Mammary epithelial cell (primary cell): ENCODE measurements at places on chromosomes 13 and 19. TPM values are rescaled to one million over a fixed set of nuclear protein-coding genes. Genes with fewer than 3 reads are reported as not detected.

Gene IGFL2
- polyA plus RNA-seq: 1.3 TPM

Gene ZNF146
- polyA plus RNA-seq: 39.5 TPM

Gene ETHE1
- 176 TPM for polyA plus RNA-seq

Gene GJB2
- 144 TPM for polyA plus RNA-seq

Gene ANKRD24
- polyA plus RNA-seq: 0.12 TPM

Gene KIR2DL3
- polyA plus RNA-seq: not detected

Gene LILRA6
- polyA plus RNA-seq: not detected

Gene SYT5
- 0.08 TPM for polyA plus RNA-seq

GRCh38 chr19:47430041-47430802 lies 10.9 kb upstream of the MEIS3 start:
- no peak for DNase-seq

DNA sequence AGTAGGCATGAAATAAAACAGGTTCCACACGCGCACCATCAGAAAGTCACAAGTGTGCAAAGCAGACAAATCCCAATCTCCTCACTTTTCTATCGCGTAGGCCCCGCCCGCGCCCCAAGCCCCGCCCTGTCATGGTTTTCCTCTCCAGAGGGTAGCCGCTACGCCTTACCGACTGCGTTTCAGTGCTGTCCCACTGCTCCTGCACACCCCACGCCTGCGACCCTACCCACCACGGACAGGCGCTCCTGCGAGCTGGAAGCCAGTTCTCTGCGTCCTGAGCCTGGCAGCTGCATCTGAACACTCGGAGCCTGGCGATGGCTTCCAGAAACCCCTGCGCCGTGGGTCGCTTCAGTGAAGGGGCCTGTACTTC lies 379 bp upstream of the ZNF470 start:
- no peak for DNase-seq

DNA sequence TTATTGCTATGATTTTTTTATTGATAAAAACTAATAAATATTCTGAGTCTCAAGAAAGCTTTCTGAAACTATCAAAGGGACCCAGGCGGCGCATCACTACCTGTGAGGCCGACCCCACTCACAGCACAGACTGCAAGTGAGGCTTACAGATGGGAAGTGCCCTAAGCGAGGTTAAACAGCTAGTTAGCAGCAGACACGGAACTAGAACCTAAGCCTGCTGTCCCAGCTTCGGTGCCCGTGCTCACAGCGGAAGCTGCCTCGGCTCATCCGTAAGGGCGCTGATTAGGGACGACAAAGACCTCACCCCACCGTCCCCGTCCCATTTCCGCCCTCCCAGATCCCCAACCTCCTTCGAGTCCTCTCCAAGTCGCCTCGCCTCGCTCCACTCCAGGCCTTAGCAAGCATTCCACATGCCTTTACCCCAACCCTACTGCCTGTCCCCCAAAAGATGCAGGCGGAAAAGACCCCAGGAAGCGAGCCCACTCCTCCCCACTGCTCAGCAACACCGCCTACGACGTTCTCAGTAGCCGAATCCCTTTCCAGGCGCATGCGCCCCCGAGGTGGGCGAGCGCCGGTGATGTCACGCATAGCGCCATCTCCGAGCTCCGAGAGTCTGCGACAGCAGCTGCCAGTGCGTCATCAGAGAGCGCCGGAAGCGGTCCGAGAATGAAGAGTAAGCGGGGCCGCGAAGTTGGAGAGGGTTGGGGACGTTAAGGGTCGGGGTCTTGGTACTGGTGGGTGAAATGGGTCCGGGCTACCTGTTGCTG lies at the start of gene POP4:
POP4 (plus strand) TSS at position 631 of the 767 bp plus-strand sequence; CDS start at position 667, 36 bp downstream.
- peak; percentile 90 for DNase-seq

DNA sequence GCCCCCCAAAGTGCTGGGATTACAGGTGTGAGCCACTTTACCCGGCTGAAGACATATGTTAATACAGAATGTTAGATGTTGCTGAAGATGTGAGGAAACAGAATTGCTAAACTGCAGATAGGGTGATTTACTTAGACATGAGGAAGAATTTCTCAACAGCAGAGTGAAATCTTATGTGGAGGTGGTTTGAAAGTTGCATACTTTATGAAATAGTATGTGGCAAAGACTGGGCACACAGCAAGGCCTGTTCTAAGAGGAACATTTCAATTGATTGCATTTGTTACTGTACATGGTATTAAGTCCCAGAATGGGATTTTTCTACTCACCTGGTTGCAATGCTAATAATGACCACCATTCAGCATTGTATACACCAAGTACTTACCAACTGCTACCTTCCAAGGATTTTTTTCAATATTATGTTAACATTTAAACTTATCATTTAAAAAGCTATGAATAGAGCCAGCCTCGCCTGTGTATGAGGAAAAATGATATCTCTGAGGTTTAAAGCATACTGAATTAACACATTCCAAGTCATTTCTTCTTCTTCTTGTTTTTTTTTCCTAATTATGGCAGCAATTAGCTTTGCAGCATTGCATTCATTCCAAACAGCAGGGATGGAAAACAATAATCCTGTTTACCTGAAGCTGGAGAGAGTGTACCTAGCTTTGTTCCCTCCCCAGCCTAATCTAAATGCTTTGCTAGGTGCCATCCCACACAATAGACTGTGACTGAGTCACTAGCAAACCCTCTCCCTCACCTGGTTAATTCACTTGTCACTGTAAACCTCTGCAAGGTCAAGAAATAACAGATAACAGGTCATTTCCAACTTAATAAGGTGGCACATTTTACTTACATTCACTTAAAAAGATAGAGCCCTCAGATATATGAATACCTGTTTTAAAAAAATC lies 19.4 kb upstream of the KLF5 start:
- DNase-seq: no peak

DNA sequence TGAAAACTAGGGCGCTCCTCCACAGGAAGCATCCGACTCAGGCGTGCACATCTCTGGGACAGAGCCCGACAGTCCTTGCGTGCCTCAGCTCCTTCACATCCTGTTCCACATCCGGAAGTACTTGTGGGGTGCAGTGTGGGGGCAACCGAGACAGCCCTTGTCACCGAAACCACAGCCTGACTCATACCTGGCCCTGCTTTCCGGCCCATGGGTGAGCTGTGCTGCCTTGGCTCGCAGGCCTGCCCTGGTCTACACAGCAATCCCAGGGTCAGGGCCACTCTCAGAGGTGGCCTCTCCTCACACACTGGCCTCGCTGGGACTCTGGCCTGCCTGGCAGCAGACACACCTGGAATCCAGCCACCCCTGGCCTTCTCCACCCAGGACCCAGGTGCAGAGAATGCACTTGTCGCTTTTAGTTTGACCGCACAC lies 100.4 kb downstream of the STK24 start:
- DNase-seq: peak; percentile 90

DNA sequence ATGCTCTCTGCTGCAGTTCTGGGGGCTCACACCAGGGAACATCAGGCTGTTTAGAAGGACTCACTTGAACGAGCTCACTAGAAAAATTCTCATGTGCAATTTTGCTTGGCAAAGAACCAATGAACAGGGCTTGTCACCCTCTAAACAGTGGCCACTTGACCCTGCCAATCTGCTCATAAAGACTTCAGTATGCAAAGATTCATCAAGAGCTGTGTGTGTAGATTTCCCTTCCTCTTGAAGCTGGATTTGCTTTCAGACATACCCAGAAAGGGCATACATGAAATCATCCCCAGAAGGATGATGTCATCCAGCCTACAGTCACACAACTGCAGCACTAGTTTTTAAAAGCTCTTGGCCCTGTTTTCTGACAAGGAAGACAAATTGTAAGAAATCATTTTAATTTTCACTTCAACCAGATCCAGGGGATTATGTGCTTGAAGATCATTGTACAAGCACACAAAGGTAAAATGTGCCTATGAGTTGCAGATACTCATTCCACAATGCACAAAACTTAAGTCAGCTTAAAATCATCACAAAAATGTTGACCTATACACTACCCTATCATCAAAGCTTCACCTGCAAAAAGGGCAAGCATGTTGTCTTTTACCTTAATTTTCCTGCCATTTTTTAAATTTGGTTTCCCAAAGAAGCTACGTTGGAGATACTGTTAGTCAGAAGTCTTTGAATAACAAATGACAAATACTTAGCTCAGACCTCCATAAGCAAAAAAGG lies 5.2 kb upstream of the STK24 start:
- peak; percentile 60 for DNase-seq

DNA sequence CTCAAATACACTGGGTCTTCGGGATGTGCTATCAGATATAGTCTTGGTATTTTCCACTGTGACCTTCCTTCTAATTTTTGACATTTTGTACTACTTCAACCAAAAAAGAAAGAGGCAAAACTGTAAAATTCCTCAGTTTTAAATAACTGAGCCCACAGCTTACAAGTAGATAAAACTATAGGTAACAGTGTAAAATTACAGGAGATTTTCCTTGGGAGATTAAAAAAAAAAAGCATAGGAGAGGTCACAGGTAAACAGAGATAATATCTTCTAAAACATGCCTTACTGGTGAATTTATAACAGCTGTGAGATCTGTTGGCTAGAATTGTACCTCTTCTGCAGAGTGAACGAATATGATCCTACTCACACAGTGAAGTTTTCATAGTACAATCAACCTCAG lies 7.1 kb downstream of the ZC3H13 start:
- no peak for DNase-seq

DNA sequence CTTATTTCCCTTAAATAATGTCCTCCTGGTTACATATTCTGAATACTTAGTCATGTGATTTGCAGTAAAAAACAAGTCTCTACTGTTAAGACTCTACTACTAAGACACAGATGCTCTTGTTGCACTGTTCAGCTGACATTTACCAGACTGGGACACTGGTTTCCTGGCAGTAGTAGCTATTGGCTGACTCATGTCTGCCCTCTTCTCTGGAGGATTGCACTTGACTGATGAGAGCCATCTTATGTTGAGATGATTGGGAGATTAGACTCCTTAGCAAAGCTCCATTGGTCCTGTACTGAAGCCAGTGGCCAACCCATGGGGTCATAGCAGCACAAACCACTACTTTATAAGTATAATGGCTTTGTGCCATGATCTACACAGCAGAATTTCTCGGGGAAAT lies 1672.6 kb upstream of the PCDH20 start:
- no peak for DNase-seq

DNA sequence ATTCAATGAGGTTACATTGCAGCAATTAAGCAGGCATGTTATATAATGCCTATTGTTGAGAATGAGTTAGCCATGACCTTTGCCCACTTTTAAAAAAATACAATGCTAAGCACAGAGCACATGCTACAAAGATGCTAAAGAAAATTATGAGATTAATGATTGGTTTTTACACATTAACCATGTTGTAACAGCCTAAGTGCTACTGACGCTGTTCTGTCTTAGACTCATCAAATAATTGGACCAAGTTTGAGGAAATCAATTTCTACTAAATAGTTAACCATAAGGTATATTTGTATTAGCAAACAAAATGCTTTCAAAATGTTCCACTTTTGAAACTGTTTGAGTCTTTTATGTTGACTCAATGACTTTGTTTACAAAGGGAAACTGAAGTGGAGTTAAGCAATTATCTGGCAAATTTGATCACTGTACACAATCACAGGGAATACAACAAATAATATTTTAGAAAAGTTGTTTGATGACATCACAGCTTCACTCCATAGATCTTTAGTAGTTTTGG lies 14.3 kb downstream of the MIR17HG start:
- no peak for DNase-seq

DNA sequence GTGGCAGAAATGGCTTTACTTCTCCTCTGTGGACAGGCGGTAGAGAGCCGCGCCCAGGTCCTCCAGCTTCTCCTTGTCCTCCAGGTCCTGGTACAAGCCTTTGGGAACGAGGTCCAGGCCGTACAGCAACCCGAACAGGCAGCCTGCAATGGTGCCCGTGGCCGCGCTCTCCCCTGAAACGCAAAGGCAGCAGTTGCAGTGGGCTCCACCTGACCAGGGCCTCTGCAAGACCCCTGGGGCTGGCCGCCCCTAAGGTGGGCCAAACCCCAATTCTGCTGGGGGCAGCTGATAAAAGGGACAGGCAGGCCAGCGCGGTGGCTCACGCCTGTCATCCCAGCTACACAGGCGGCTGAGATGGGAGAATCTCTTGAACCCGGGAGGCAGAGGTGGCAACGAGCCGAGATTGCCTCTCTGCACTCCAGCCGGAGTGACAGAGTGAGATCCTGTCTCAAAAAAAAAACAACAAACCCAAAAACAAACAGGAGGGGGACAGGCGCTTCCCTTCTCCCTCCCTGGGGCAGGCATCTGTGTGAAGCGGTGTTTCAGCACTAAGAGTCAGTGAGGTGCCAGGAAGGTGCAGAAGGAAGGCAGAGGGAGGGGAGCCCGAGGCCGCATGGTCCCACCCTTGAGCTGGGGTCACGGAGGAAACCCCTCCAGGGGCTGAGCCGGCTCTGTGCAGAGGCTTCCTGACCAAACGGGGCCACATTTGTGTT lies 30.3 kb downstream of the ADPRHL1 start:
- DNase-seq: no peak

GRCh38 chr13:97574926-97575325 lies 141.0 kb downstream of the RAP2A start:
- DNase-seq: peak; percentile 3

- DNase-seq: no peak
Measured at GRCh38 chr19:38769635-38770211, 3.6 kb downstream of the LGALS7 start.
